GM04503 (cell line): ENCODE measurements at places on chromosomes 5 and 9.

- DNase-seq = no peak
Observed at GRCh38 chr9:133528876-133529241, 4.1 kb upstream of the MYMK start.

- DNase-seq = no peak
Observed at GRCh38 chr5:72722792-72723452, 93.5 kb upstream of the TNPO1 start.

GRCh38 chr9:69900406-69900805 lies 79.8 kb downstream of the CFAP95 start:
- no peak for DNase-seq

GRCh38 chr5:150789450-150789849 lies 10.9 kb downstream of the SMIM3 start:
- DNase-seq = no peak
